ENCODE measurements at places on chromosomes 16 and 17.

DNA sequence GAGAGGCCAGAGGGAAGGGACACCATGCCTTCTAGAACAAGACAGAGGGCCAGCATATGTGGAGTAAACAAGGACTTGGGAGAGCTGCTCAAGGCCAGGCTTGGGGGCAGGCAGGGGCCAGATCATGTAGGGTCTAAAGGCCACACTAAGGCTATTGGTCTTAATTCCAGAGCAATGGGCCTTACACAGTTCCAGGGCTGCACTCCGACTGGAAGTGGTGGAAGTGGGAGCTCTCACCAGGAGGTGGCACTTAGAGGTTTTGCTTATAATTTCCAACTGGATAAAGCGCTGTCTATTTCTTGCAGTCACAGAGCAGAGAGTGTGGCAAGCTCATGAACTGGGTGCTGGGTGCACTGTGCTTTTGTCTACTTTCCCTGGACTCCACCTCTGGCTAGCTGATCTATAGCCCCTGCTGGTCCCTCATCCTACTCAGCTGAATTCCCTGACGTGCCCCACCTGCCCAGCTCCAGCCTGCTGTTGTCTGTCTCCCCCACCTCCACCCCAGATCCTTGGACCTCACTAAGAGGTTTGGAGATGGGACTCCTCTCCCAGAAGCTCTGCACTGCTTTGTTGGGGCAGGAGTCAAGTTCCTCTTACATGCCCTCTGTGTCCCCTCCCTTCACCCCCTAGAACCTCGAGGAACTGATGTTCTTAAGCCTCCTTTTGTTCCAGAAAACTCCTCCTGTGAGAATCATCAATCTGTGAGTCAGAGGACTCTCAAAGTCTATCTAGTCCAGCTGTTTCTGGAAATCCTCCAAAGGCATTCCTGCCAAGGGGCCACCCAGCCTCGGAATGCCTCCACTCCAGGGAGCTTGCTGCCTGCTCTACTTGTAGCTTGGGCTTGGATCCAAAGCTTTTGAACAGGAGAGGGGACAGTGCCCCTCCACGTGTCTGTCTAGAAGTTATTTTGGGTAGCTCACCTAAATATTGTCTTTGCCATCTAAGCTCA lies 48.1 kb upstream of the KSR1 start:
- DNase-seq, result peak; percentile 70

DNA sequence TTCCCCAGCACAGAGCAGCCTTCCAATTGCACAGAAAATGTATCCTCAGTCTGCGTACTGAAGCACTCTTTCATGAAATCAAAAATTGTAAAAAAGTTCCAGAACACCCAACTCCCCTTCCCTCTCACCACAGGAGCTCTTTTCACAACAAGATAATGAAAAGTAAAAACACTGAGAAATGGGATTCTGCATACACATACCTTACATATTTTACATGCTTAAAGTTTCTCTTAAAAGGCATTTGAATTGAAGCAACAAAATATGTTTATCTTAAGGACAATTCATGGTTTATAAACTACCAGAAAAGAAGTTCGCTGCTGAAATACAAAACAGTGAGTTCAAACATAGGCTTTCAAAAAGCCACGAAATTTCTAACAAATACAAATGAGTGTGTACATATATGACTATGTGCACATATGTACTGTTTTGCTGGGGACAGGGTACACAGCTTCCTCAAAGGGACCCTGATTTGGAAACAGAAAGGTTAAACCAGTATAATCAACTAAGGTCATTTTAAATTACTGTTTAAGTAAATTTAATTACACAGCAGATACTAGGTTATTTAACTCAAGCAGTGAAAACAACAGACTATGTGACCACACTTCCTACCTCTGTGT lies 33.8 kb downstream of the COG1 start:
- DNase-seq, result no peak

- peak; percentile 49 for DNase-seq
Measured at GRCh38 chr16:4319454-4320421, 3.9 kb downstream of the GLIS2 start.

GRCh38 chr16:49637933-49638672 lies 217.8 kb downstream of the ZNF423 start:
- DNase-seq, result no peak

GRCh38 chr16:20910781-20911321 lies 10.3 kb downstream of the LYRM1 start:
- peak; percentile 93 for DNase-seq

DNA sequence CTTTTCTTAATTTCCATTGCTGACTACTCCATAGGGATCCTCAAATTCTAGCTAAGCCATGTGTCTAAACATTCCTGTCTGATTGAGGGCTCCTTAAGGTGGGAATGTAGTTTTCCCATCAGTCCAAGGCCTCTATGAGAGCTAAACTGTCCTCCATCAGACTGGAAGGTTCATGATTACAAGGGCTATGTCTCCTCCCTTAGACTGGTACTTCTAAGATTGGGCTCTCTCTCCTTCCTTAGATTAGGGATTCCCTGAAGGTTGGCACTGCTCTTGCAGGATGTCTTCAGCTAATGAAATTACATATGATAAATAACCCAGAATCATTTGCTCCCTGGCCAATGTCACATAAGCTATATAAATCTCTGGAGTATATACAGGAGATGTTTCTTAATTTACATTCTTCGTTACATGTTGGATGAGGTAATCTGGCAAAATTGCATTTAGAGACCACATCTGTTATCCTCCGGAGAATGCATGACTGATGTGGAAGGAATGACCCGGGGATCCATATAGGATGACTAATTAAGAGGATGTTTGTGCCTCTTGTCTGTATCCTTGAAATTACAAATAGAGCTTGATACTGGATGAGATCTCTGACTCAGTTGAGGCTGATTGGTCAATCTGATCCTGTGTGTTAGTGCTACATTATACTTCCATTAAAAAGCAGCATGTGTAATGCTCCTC lies 14.2 kb downstream of the B4GALNT2 start:
- DNase-seq, result peak; percentile 98

Data from epithelial cell of esophagus (primary cell).